ENCODE measurements at places on chromosomes 13 and 19.

GRCh38 chr19:15551293-15552004 lies 43.1 kb downstream of the CYP4F22 start:
- DNase-seq: no peak

DNA sequence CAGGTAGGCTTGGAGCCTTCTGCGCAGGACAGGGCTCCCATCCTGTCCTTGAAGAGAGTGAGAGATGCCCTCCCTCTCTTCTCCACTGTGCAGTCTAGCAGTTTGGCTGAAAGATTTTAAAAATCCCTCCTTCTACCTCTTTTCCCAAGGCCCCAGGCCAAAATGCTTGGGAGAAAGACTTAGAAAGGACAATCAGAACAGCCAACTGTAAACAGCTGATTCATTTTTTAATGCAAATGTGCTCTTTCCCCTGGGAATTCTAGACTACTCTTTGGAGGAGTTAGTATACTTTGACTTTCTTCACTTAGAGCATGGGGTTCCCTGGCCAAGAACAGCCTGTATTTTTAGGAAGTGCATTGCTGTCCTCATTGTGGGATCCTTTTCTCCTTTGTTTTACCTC lies 398.9 kb downstream of the GPC6 start:
- DNase-seq: no peak

GRCh38 chr13:102983496-102983895 lies 82.7 kb downstream of the SLC10A2 start:
- no peak for DNase-seq

GRCh38 chr19:46530636-46531035 lies 35.0 kb upstream of the PNMA8B start:
- DNase-seq: peak; percentile 43

- no peak for DNase-seq
These were observed 33.0 kb upstream of the SGCG start for GRCh38 chr13:23147827-23148226.

GRCh38 chr13:72541674-72542073 lies 185.8 kb downstream of the MZT1 start:
- peak; percentile 13 for DNase-seq

DNA sequence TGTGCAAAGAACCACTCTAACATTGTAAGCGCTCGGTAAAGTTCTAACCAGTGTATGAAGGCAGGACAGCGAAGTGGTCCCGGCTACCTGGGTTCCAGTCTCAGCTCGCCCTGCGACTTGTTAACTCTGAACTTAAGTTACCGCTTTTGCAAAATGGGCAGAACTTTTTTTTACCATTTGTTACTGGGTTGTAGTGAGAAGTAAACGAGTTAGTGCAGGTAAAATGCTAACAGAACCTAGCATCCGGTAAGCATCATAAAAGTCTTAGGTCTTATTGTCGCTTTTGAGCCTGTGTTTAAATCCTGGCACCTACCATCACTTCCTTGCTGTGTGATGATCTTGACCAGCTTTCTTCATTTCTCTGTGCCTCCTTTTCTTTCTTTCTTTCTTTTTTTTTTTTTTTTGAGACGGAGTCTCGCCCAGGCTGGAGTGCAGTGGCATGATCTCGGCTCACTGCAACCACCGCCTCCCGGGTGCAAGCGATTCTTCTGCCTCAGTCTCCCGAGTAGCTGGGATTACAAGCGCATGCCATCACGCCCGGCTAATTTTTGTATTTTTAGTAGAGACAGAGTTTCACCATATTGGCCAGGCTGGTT lies 734 bp upstream of the TRMT1 start:
- DNase-seq: no peak

- DNase-seq: no peak
These were observed 125.7 kb upstream of the NBEA start for GRCh38 chr13:34816245-34816884.

DNA sequence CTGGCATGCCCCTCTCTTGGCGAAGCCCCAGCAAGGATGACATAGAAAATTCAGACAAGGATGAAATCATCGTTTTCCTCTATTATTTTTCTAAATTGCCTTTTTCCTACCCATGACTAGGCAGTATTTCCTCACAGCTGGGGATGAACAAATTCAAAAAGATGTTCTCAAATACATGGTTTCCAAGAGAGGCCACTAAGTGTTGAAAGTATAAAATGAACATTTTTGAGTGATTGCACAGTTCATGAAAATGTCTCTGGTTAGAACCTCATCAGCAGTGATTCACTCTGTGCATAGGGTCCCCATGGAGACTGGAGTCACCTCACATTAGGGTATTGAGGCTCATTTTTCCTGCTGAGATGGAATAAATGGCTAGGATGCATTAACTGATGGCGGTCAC lies 373.7 kb downstream of the DNAJC15 start:
- DNase-seq: no peak

GRCh38 chr13:51619614-51620013 lies 35.4 kb downstream of the WDFY2 start:
- no peak for DNase-seq

DNA sequence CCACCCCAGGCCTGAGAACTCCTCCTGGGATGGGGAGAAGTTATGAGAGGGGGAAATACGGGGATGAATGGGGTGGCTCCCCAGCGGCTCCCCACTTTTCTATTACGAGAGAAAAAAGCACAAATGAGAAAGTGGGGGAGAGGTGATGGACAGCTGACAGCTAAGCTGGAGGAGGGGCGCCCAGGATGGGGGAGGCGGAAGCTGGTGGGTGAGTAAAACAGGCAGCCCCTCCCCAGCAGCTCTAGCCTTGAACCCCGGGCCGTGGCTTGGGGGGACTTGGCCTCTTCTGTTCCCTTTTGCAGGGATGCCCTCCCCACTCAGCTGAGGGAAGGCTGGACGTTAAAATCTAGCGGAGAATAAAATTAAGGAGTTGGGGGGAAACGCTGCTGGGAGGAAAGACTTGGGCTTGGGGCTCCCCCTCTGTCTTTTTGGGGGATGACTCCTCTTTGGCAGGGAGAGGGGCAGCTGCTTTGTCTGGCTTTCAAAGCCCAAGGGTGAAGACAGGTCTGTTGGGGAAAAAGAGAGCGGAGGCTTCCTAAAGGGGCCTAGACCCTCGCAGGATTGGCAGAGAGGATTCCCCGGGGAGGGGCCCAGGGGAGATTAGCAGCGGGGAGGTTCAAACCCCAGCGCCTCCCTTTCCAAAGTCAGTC lies 1.4 kb upstream of the SAMD1 start:
- DNase-seq: no peak

DNA sequence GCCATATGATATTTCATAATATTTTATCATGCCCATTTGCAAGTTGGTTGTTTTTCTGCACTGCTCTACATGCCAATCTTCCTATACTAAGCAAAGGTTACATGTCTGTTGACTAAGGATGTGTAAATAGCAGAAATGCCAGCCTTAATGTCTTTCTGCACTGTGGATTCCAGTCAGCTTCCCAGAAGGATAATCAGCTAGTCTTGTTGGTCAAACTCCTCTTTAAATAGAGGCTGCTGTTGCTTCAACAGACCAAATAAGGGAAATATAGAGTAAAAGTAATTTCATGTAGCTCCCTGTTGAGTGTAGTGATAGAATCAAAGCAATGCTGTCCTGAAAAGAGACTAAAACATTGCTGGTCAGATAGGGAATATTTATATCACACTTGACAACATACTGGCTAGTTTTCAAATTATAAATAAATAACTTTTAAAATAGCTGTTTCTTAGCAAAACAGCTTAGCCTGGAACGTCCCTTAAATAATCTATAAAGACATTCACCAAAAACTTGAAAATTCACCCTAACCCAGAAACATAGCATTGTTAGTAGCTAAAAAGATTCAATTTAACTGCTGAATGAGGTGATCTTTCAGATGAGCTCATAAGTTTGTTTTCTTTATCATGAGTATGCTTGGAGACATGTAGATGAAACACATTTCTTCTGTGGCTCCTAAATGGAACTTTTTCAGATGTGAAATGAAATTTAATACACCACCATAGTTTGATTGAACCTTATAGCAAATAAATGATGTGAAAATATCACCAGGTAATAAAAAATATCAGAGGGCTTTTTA lies 56.6 kb downstream of the FRY start:
- no peak for DNase-seq

DNA sequence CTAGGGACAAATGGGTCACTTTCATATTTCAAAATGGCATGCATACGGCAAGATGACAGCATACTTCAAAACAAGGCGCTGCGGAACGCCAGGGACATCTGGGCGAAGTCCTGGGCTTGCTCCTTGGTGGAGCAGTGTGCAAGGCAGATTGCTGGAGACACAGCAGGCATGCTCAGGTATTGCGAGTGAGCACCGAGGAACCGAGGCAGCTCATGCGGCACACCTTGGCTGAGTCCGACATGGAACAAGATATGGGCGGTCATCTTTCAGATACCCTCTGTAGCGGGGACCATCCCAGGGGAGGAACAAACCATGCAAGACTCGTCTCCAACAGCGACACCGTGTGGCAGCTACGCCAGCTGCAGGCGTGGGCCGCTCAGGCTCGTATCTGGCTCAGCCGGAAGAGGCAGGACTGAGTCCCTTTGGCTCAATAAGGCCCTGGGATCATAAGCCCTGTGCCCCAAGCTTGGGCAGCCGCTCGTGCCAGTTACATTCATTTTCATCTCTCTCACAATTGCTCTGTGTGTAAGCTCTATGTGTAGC lies 112.4 kb downstream of the NUFIP1 start:
- no peak for DNase-seq

DNA sequence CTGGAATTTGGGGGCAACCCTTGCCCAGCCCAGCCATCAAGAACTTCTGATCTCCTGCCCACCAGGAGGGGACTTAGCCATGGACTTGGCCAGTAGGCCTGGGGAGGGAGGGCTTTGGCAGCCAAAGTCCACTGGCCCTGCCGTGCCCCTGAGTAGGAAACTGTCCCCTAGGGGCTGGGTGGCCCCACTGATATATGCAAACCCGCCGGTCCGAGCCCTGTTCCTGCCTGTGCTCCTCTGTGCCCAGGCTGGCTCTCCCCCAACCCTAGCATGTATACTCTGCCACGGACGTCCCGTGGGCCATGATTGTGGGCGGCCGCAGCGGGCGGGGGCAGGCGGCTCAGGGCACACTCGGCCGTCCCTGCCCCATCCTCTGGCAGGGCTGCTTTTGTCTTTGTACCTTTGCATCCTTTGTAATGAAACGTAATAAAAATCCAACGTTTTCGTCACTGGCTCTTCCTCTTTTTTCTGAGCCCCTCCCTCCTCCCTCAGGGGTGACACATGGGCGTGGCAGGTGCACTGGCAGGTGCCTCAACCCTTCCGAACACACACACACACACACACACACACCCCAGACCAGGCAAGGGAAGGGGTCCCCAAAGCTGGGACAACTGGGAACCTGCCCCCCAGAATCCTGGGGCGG lies 9.1 kb downstream of the COMP start:
- DNase-seq: no peak

- no peak for DNase-seq
These were observed 12.8 kb downstream of the ELF1 start for GRCh38 chr13:41006306-41006705.

GRCh38 chr13:92838786-92839185 lies 387.8 kb upstream of the GPC6 start:
- DNase-seq: peak; percentile 93

DNA sequence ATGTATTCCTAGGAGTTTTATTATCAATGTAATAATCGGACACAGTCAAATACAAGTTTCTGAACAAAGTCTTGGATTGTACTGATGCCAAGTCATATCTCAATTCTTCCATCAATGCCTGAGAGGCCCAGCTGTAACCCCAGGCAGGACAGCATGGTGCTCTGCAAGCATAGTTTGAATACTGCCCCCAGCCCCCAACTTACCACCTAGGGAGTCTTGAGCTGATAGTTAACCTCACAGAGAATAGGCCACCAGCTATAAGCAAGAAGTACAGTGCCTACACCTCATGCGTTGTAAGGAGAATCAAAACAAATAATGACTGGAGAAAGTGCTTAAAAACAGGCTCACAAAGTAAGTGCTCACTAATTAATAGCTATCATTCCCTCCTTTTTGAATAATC lies 2.7 kb downstream of the PROSER1 start:
- no peak for DNase-seq

- no peak for DNase-seq
These were observed 58.4 kb downstream of the RASA3 start for GRCh38 chr13:114073881-114074612.

- DNase-seq: no peak
These were observed 223.9 kb downstream of the LHFPL6 start for GRCh38 chr13:39379118-39379517.

DNA sequence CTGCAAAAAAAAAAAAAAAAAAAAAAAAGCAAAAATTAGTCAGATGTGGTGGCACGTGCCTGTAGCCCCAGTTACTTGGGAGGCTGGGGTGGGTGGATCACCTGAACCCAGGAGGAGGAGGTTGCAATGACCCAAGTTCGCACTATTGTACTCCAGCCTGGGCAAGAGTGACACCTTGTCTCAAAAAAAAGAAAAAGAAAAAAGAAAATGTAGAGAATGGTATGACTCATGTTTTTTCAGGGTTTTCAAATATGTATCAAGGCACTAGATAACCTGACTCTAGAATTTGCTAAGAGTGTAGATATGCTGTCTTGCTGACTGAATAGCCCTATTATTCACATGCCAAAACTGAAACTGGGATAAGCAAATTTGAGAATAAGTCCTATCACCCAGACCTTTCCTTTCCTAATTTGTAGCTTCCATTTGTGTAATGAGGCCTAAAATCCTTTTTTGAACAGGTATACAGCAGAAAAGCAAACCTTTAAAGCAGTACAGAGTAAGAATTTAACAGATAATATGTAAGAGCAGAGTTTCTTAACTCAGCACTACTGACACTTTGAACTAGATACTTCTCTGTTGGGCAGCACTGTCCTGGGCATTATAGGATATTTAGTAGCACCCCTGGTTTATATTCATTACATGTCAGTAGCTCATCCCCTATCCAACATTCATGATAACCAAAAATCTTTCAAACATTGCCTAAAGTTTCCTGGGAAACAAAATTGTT lies 108.6 kb downstream of the ELF1 start:
- DNase-seq: no peak

- peak; percentile 78 for DNase-seq
These were observed 182.7 kb upstream of the TSC22D1 start for GRCh38 chr13:44758630-44759383.

DNA sequence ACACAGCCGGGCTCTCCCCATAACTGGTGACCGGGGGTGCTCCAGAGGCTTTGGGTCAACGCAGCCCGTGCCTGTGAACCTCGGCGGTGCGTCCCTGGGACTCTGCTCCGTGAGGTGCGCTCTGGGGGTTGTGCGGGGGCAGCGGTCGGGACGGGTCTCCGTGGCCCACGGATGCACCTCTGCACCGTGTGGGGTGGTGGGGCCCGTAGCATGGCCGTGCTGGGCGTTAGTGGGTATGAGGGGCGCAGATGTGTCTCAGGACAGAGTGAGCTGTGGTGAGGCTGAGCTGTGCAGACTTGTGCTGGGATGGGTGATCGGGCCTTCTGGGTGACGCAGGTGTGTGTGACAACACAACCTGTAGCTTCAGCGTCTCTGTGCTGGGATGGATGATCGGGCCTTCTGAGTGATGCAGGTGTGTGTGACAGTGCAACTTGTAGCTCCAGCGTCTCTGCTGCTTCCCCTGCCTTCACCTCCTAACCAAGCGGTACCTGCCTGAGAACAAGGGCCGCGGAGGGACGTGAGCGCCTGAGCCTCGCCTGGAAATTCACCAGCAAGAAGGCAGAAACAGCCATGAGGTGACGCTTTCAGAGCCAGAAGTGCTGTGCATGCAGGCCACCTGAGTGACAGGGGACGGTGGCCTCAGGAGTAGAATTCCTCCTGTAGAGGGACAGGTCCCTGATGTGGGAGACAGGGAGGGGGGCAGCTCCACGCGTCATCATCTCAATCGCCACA lies 599 bp downstream of the ZNF331 start:
- no peak for DNase-seq

GRCh38 chr13:99388334-99388923 lies 81.2 kb upstream of the GPR183 start:
- no peak for DNase-seq

GRCh38 chr13:21344662-21345176 lies 114.4 kb downstream of the ZDHHC20 start:
- DNase-seq: no peak
